ENCODE measurements at places on chromosomes 13 and 19.

DNA sequence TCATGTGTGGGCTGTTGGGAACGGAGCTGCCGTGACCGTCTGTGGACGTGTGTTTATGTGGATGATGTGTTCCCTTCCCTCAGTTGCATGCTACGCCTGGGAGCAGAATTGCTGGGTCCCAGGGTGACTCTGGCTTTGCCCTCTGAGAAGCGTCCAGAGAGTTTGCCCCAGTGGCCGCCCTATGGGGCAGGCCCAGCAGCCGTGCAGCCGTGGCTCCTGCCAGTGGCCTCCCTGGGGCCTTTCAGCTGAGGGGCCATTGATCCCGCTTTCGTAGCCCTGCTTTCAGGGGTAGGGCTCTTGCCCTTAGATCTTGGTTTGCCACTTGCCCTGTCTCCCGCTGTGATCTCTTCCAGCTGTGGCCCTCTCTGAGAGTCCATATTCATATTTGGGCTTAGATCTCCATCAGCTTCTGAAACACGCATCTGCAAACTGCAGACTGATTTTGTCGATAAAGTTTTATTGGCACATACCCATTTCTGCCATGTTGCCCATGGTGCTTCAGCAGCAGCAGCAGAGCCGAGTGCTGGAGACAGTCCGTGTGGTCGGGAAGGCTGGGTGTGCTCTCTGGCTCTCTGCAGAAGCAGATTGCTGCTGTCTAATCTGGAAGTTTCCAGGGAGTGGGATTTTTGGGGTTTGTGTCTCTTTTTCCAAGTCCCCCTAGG lies 17.6 kb downstream of the GNA11 start:
- DNase-seq, result no peak

- DNase-seq, result no peak
These were observed 401.7 kb downstream of the IRS2 start for GRCh38 chr13:109384491-109385241.

DNA sequence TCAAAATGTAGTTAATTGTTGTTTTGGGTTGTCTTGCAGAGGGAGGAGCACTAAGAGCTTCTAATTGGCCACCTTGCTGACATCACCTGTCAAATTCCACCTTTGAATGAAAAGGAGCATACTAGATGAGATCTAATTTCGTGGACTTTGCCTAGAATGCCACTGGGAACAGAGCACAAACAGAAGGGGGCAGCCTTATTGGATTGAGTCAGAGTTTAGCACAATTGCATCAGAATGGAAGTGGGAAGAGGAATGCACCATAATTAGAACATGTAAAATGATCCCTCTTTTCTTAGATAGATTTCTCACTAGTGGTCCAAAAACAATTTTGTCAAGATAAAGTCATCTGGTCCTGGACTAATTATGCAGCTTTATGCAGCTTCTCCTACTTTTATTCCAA lies 1552.2 kb downstream of the PCDH9 start:
- DNase-seq, result no peak

GRCh38 chr19:900302-901111 lies 7.2 kb downstream of the RNU6-9 start:
- no peak for DNase-seq

- DNase-seq, result peak; percentile 41
These were observed 105.1 kb downstream of the SOX1 start for GRCh38 chr13:112172017-112172416.

DNA sequence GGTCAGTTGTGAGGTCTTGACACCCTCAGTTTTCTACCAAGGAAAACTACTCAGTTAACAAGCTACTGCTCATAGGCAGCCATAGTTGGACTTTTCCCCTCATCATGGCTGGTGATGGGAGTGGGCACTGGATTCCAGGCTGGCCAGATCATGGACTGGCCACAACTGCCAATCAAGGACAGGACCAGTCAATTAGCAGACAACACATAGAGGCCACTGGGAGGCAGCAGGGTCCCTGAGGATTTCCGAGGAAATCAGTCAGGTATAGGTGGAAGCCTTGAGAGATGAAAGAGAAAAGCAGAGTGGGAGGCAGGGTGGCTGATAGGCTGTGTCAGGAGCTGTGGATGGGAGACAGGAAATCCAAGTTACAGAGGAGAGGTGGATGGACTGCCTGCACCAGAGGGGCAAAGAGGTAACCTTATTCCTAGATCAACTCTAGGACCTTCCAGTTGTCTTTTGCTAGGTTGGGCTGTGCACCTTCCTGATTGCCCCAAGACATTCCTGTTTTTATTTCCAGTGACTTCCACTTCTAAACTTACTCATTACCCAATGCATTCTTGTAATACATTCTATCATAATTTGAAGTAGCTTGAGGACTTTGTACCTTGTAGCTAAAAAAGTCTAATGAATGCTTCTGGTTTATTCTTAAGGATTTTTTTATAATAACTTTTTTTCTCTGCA lies 361.8 kb downstream of the KCNRG start:
- DNase-seq, result peak; percentile 36

GRCh38 chr19:12703046-12703445 lies 6.6 kb upstream of the FBXW9 start:
- DNase-seq, result no peak

- DNase-seq, result no peak
These were observed 28.0 kb downstream of the ZSWIM4 start for GRCh38 chr19:13823256-13823655.

DNA sequence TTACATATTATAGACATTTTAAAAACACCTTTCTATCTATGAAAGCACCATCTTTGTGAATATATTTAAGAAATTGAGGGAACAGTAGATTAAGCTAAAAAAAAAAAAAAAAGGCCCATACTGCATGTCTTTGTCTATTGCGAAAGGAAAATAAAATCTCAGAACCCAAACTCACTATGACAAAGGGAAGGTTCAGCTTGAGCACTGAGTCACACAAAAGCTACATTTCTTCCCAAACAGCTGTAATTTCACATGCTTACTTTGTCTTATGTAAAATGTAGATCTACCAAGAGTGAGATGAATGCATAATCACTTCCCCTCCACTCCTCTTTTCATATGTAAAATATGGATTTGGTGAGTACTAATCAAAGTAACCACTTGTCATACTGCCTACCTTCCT lies 640.1 kb upstream of the KLF12 start:
- no peak for DNase-seq

GRCh38 chr19:48568345-48568886 lies 16.4 kb downstream of the SULT2B1 start:
- peak; percentile 45 for DNase-seq

- peak; percentile 62 for DNase-seq
These were observed 10.0 kb downstream of the NDUFB7 start for GRCh38 chr19:14561847-14562351.

- DNase-seq, result no peak
These were observed 10.2 kb upstream of the MATK start for GRCh38 chr19:3796358-3796757.

DNA sequence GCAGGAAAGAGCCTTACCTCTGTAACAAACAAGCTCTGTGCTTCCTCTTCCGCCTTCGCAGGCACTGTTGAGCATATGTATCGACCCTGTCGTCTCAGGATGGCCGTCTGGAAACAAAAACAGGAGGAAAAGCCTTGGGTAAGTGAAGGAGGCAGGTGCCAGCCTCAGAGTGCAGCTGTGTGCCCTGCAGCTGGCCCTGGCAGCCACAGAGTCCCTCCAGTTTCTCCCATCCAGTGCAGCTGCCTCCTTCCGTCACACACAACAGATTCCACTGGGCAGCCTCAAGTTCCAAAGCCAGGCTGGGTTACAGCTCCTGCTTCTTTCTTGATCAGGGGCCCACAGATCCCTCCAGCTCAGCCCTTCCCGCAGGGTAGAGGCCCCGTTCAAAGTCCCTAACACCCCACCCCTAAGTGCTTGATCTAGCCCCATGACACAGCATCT lies 47.7 kb downstream of the DOCK9 start:
- DNase-seq, result peak; percentile 35

DNA sequence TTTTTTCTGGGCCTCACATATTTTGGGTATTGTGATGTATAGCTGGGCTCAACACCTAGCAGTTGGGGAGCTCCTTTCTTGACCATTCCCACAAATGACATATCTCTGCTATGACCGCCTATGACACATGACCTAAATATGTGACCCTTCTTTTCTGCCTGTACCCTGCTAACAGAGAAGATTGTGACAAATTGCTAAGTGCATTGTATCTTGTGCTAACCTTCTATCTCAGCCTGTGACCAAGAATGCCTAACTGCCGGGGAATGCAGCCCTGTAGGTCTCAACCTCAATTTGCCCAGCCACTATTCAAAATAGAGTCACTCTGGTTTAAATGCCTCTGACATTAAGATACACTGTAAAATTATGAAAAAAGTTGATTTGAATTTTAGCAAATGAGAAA lies 6.8 kb upstream of the ZNF429 start:
- DNase-seq, result no peak

DNA sequence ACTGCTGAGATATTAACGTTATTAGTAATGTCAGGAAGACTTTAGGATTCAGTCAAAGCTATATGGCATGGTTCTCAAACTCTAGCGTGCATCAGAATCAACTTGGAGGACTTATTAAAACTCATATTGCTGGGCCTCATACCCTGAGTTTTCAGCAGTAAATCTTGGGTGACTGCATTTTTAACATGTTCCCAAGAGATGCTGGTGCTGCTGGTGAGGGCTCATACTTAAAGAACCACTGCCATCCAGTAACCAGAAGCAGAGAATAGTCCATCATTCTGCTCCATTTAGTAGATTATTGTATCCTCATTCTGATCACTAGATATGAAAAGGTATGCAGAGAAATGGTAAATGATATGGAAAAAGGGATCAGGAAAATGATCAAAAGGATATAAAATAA lies 7.9 kb downstream of the GPR12 start:
- DNase-seq, result no peak

- DNase-seq, result peak; percentile 56
These were observed 29.4 kb upstream of the PTPRS start for GRCh38 chr19:5369962-5370367.

- DNase-seq, result peak; percentile 74
These were observed 4.9 kb upstream of the SMIM17 start for GRCh38 chr19:56637976-56638555.

GRCh38 chr19:29988351-29988750 lies 46.3 kb downstream of the URI1 start:
- DNase-seq, result no peak

- DNase-seq, result no peak
These were observed 26.4 kb downstream of the AKAP11 start for GRCh38 chr13:42298392-42298791.

- DNase-seq, result no peak
These were observed 16.4 kb upstream of the KCNN1 start for GRCh38 chr19:17950310-17951156.

DNA sequence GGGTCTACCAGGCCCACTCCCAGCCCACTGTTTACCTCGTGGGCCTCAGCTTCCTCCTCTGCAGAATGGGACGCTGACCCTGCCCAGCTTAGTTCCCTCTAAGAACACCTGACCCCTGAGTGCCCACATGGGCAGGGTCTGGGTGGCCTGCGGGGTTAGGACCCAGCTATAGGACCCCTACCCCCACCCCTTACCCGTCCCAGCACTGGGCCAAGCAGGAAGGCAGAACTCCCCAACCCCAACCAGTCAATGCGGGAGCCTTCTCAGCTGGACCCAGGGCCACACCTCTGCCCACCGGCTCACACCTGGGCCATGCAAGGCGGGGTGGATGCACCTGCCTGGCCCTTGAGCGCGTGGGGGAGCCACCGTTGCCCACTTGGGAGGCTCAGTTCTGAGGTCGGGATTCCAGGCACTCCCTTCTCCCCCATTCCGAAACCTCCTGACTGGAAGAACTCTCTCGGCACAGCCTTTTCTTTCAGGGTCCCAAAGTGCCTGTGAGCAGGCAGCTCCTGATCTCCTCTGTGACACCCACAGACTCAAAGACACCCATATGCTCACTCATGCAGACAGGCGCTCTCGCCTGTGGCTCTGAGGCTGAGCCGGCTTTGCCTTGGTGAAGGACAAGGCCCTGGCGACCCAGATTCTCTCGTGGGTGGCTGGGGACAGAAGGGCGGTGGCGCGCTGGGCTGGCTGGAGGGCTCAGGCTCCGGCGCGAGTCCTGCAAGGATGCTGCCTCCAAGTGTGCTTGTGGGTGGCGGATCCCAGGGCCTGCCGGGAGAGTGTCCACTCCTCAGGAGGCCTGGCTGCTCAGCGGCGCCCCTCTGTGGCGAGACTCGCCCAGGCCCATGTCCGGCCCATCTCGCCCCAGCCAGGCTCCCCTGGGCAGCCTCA lies 27.9 kb upstream of the PARP4 start:
- no peak for DNase-seq

DNA sequence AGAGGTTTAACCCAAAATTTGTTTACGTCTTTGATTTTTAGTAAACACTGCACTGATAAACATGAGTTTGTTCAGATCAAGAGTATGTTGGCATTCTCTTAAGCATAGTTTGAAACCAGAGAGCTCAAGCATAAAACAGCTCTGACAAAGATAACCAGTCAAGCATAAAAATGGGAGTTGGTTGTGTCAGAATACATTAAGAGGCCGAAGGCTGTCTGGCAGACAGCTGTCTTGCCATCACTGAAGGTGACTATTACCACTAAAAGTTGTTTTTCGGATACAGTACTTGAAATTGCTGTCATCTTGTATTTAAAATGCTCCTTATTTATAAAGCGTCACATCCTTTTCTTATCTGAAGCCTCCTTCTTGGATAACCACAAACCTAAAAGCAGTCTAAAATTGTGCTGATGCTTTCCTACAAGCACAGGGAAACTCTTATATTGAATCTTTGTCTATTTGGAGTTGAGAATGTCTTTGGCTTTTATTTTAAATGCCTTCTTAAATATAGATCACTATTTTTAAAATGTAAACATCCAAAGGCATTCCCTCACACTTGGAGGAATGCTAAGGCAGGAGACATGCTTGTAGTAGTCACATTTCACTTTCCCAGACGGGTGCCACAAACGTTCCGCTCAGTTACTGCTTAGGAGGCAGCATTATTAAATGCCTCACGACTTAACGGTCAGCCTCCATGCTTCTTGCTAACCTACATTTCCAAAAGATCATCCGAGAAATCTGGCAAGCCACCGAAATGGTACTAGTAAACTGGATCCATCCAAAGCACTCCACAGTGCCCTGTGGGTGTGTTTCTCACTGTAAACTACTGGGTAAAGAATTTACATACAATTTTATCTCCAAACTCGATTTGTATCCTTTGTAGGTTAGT lies 1.5 kb downstream of the SMAD9 start:
- no peak for DNase-seq

GRCh38 chr13:77776704-77777103 lies 79.2 kb downstream of the SLAIN1 start:
- no peak for DNase-seq

Measured in head of caudate nucleus (tissue), 42 donors.